Omental fat pad (tissue), 4 donors: ENCODE measurements at places on chromosomes 3 and 15.

- no peak for DNase-seq
Observed at GRCh38 chr15:70507772-70508371, 255.5 kb downstream of the UACA start.

- DNase-seq: no peak
Observed at GRCh38 chr3:131033480-131034080, 6.9 kb downstream of the NEK11 start.

GRCh38 chr3:157631478-157631877 lies 128.3 kb upstream of the VEPH1 start:
- DNase-seq: no peak

DNA sequence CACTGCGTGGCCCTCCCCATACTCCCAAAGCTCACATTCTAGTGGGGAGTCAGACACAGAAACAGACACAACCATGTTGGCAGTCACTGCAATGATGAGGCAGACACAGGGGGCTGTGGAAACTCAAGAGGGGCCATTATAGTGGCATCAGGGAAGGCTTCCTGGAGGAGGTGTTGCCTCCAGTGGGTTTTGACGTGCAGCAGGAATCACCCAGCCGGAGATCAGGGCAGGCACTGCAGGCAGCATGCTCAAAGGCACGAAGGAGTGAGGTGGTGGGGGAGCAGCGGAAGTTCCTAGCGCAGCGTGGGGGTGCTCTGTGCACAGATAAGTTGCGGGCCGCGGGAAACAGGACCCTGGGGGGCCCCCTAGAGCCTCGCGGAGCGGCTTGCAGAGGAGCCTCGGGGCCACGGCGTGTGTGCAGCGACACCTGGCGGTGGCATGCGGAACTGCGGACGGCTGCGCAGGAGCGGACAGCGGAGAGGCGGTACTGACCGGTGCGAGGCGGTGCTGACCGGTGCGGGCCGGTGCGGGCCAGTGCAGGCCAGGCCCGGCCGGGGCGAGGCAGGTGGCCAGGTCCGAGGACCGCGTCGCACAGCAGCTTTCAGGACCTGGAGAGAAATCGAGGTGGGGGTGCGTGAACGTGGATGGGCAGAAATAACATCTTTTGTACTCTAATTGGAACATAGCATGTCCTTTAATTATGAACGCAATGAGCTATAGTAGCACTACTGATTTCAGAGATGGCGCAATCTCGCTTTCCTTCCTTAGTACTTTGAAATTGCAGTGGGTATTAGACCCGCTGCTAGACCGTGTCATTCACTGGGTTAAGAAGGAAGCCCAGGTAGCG lies 101.5 kb downstream of the FBLN2 start:
- DNase-seq: peak; percentile 69

GRCh38 chr3:128294999-128295468 lies 141.8 kb downstream of the EEFSEC start:
- no peak for DNase-seq
